ENCODE measurements at places on chromosomes 11 and 22.

GRCh38 chr22:36279219-36279666, 26.3 kb downstream of the APOL1 start:
- no peak for DNase-seq

DNA sequence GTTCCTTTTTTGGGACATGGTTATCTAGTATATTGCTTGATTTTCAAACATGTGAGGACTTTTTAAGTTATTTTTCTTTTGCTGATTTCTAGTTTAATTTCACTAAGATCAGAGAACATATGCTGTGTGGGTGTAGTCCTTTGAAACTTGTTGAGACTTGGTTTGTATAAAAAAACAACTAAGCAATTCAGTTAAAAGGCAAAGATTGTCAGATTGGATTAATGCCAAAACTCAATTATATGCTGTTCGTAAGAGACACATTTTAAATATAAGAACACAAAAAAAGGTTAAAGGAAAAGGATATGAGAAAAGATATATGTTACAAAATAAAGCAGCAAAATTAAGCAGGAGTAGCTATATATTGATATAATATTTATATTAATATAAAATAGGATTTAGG, 17.8 kb upstream of the RRM1 start:
- no peak for DNase-seq

GRCh38 chr11:1597331-1597993, 632 bp downstream of the KRTAP5-2 start:
- DNase-seq, result no peak

- DNase-seq, result no peak
Measured at GRCh38 chr22:47165338-47166032, 403.0 kb downstream of the TBC1D22A start.

GRCh38 chr11:78768971-78769370, 194.3 kb upstream of the NARS2 start:
- no peak for DNase-seq

- DNase-seq, result no peak
Measured at GRCh38 chr11:131471976-131472375, 101.6 kb downstream of the NTM start.

DNA sequence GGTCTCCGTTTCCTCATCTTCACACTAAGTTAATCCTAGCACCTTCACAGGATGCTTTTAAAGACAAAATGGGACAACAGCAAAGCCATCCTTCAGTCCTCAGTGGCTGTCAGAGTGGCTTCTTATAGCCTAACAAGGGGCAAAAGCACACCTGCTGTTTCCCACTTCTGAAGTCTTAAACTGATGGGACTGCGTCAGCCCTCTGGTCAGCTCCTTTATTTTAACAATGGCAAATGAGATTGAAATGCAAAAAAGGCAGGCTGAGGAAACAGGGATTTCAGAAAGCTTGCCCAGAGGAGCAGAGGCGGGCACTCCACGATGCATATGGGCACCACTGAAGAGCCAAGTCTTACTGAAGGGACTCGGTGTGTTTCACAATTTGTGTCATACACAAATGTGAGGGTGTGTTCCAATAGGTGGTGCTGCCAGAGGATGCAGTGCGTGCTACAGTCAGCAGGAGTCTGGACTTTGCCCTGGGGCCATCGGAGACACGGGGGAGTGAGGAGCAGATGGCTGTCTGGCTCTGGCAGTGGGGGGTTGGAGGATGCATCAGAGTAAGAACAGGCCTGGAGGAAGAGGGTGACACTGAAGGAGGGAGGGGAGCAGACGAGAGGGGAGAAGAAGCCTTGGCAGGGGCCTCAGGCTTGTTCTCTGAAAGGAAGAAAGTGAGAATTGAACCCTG, 47.3 kb downstream of the TENM4 start:
- no peak for DNase-seq

- no peak for DNase-seq
Measured at GRCh38 chr11:122691549-122692150, 36.1 kb downstream of the UBASH3B start.

DNA sequence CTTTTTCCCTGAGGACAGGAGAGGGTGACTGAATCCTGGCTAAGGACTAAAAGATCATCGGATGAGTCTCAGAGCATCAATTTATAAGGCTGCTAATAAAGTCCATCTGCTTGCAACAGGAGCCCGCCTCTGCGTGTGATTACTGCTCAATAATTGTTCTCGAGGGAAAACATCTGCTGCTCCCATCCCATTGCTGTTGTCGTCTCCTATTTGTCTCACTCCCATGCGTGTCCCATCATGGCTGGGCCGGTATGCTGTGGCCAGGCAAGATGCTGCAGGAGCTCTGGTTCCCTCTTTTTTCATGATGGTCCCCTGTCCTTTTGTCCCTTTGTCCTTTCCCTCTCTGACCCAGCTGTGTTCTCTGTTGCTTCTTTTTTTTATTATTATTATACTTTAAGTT, 121.2 kb downstream of the SPATA19 start:
- DNase-seq, result no peak

DNA sequence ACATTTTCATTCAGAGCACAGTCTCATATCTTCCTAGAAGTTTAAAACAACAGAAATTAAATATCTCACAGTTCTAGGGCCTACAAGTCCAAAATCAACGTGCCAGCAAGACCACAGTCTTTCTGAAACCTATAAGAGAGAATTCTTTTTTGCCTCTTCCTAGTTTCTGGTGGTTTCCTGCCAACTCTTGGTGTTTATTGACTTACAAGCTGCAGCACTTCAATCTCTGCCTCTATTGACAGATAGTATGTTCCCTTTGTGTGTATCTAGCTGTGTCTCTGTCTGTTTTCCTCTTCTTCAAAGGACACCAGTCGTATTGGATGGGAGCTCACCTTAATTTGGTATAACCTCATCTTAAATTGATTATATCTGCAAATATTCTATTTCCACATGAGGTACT, 347.5 kb downstream of the DCDC1 start:
- DNase-seq, result no peak

- no peak for DNase-seq
Measured at GRCh38 chr22:50739894-50740293, 1.9 kb downstream of the ACR start.

GRCh38 chr11:57482782-57483561, 22.6 kb downstream of the RTN4RL2 start:
- no peak for DNase-seq

DNA sequence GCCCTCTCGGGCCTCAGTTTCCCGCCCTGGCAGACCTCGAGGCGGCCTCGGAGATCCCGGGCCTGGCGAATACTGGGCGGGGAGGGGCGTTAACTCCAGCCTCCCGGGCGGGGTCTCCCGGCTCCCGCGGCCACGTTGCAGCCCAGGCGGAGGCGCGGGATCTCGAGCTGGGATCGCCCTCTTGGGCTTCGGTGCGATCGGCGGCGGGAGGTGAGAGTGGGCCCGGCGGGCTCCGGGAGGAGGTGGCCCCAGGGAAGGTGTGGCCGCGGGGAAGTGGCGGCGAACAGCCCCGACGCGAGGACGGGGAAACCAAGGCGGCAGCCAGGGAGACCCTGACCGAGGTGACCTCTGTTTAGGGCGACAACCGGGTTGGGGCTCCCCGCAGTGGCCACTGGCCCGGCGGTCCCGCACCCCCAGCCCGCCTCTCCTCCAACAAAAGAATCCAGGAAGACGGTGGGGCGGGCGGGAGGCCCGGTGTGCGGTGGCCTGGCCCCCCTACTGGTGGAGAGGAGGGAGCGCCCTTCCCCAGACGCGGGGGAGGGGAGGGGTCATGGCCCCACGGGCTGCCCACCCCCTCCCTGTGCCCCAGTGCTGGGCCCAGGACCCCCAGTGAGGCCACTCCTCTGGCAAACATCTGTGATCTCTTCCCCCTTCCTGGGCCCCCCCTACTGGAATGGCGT, at the start of gene PHETA2:
Gene PHETA2, plus strand, starts transcription at position 117 of the 680 bp plus-strand sequence. CDS start 3,046 bp downstream, outside the sequence.
- no peak for DNase-seq

DNA sequence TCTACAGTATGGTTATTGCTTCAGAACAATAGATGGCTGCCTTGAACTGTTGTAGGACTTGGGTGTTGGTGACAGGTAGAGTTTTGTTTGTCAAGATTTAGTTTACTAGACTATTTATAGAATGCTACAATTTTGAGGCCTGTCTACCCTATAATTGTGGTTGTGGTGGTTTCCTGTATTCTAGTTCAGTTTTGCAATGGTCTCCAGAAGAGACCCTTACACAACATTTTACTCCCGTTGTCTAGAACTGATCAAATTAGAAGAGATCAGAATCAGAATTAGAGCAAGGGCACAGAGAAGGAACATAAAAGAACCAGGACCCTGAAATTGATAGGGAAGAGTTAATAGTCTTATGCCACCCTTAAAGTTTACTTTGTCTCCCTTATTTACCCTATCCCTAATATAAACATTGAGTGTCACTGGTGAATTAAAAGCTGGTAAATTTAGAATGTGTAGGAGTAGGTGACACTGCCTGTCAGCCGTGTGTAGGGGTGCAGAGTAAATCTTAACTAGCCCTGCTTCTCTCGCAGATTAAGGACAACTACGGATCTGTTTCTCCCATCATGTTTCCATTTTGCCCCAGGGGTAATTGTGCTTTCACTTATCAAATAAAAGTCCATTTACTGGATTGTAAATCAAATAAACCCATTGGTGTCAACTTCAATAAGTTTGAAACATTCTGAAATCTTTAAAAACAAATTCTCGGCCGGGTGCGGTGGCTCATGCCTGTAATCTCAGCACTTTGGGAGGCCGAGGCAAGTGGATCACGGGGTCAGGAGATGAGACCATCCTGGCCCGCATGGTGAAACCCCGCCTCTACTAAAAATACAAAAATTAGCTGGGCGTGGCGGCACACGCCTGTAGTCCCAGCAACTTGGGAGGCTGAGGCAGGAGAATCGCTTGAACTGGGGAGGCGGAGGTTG, 10.9 kb upstream of the PHLDB1 start:
- DNase-seq, result no peak

- no peak for DNase-seq
Measured at GRCh38 chr11:73866095-73866579, 10.5 kb downstream of the COA4 start.

GRCh38 chr11:130548491-130548833, 100.0 kb downstream of the ADAMTS15 start:
- no peak for DNase-seq

DNA sequence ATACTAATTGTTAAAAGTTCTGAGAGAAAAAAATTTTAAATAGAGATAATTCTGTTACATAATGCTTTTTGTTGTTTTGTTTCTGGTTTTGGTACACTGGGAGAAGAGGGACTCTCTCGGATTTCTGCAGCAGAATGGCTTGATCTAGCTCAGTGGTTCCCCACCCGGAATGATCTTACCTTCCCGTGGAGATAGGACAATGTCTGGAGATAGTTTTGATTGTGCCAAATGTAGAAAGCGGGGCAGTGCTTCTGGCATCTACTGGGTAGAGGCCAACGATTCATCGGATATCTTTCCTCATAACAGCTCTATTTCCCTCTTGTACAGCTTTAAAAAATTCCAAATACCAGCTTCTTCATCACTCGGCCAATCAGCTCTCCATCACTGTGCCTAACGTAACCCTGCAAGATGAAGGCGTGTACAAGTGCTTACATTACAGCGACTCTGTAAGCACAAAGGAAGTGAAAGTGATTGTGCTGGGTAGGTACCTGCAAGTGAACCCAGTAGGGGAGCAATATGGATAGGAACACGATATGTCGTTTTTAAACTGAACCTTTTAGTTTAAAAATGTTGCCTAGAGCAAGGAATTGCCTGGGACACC, 13.2 kb downstream of the CRTAM start:
- no peak for DNase-seq

- no peak for DNase-seq
Measured at GRCh38 chr11:6202041-6202440, 3.0 kb downstream of the OR52W1 start.

DNA sequence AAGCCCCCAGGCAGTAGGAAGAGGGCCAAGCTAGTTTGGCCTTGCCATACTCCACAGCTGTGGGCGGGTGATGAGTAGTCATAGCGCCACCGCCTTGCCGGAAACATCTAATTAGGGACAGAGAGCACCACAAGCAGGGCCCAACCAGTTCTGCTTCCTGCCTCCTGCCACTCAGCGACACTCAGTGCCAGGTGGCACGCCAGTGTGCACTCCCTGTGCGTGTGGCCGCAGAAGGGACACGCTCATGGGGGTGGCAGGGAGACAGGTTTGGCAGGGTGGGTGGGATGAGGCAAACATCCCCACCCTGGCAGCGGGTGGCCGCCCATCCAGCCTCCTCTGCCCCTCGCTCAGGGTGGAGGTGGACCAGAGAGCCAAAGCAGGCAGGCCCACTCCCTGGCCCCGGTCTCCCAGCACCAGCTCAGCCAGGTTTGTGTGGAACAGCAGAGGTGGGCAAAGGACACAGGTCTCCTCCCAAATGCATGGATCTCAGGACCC, 4.9 kb downstream of the OVOL1 start:
- DNase-seq, result no peak

DNA sequence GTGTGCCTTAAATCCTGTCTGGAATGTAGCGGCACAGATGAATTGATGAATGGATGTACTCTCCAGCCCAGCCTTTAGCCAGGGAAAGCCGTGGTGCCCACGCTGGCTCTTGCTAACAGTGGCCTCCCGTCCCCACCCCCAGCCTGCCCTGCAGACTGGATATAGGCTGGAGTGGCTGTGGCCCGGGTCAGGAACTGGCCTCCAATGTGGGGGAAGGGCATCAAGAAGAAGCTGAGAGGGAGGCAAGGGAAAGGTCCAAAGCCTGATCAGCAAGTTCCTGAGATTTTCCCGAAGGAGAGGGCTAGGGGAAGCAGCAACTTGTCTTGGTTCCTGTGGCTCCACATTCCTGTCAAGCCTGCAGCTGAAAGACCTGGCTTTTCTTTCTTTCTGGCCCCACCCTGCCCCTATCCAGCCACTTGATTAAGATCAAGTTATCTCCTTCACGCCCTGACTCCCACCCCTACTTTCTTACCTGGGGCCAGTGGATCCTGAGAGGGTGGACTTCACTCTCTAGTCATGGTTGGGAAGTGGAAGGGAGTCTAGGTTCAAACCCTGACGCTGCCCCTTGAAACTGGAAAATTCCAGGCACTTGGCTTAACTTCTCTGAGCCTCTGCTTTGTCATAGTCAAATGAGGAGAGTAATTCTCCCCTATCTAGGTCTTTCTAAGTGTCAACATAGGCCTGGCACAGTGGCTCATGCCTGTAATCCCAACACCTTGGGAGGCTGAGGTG, 11.0 kb upstream of the MICALL1 start:
- no peak for DNase-seq

DNA sequence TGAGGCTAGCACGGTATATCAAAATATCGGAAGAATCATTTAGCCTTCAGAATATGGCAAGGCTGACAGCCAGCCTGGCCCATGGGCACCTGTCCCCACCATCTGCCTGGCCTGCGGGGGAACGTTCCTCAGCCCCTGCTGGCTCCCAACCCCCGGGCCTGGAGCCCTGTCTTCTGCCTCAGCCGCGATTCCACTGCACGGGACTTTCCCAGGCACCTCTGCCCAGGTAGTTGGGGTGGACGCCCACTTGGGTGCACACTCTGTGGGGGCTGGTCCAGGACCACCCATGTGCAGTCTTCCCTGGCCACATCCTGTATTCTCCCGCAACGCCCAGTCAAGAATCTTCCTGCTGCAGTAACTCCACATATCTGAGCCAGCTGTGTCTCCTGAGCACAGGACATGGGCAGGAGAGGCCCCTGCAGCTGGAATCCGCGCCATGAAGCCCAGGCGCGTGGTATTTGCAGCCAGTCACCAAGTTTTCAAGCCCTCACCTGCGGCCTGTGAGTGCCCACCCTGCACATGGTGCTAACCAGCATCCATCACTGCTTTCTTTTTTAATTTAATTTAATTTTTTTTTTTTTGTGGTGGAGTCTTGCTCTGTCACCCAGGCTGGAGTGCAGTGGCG, 77.9 kb downstream of the KCNQ1 start:
- no peak for DNase-seq

GRCh38 chr11:18132341-18132740, at the start of gene MRGPRX3:
MRGPRX3 (plus strand) TSS chr11:18132571; CDS start chr11:18137203, 4,632 bp downstream.
- DNase-seq, result no peak

All from forelimb muscle (tissue), 1 donor.